ENCODE measurements at places on chromosomes 12 and 14. TPM values are rescaled to one million over a fixed set of nuclear protein-coding genes. Genes with fewer than 3 reads are reported as not detected.
A peak's percentile ranks its signal among the peaks of the same experiment; 100 is the strongest.

KCNC2 gene
- not detected for total RNA-seq

SERPINA5 gene
- under 0.01 TPM for total RNA-seq

MYH6 gene
- total RNA-seq: not detected

GLI1 gene
- total RNA-seq: not detected

G2E3 gene
- total RNA-seq: 9.3 TPM

SERPINA12 gene
- total RNA-seq: not detected

NEMP1 gene
- 3.6 TPM for total RNA-seq

CLEC2A gene
- not detected for total RNA-seq

TSPAN19 gene
- total RNA-seq: under 0.01 TPM

SMCO2 gene
- total RNA-seq: 0.22 TPM

CD27 gene
- not detected for total RNA-seq

DNA sequence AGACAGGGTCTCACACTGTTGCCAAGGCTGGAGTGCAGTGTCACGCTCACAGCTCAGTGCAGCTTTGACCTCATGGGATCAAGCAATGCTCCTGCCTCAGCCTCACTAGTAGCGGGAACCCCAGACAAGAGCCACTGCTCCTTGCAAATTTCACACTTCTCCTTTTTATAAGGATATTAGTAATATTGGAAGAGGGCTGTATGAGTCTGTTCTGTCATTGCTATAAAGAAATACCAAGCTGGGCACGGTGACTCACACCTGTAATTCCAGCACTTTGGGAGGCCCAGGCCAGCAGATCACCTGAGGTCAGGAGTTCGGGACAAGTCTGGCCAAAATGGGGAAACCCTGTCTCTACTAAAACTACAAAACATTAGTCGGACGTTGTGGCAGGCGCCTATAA, 12.9 kb upstream of the ORAI1 start:
- no peak for DNase-seq

GRCh38 chr12:95077341-95077740, 3.9 kb upstream of the NR2C1 start:
- peak; percentile 6 for DNase-seq

- DNase-seq: no peak
These were observed 9.1 kb downstream of the GNG2 start for GRCh38 chr14:51869411-51870100.

DNA sequence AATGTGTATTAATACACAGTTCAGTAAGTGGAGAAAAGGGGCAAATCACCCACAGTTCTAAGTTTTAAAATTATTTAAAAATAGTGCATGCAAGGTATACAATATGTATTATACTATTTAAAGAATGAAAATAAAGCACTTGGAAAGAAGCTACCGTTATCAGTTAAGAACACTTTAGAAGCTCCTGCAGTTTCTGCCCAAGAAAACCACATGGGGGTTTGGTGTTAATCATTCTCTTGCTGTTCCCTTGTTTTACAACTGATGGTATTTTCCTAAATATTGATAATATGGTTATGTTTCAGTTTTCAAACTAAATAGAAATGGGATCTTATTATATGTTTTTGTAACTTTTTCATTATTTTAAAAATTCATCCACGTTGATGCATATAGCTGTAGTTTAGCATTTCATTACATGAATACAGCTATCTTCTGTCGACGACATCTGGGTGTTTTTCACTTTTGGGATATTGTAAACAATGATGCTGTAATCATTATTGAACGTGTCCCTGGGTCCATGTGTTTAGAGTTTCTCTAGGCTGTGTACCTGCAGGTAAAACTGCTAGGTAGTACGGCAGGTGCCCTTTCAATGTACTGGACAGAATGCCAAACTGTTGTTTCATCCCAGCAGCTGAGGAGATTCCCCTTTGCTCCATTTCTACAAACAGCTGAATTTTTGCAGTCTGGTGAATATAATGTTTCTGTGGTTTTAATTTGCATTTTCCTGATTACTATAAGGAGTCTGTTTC, 64.1 kb downstream of the APPL2 start:
- no peak for DNase-seq

GRCh38 chr12:120209851-120210250, 8.9 kb upstream of the RPLP0 start:
- DNase-seq: no peak

DNA sequence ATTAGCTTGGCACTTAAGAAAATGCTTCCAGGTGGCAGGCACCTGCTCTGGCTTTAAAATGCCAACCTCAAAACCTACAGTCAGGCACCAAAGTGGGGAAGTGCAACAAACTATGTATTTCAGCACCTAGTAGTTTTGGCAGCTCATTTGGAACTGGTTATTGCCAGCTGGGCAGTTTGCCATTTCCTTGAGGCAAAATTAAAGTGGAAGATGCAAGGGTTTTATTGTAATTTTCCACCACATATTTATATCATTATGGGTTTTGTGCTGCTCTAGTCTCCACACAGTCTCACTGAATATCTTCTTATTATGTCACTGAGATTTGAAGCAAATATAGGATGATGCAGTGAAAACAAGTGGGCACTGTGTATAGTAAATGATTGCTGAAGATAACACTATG, 117.0 kb downstream of the PRKD1 start:
- peak; percentile 73 for DNase-seq

- no peak for DNase-seq
These were observed 1.8 kb downstream of the CCDC85C start for GRCh38 chr14:99602054-99602787.

DNA sequence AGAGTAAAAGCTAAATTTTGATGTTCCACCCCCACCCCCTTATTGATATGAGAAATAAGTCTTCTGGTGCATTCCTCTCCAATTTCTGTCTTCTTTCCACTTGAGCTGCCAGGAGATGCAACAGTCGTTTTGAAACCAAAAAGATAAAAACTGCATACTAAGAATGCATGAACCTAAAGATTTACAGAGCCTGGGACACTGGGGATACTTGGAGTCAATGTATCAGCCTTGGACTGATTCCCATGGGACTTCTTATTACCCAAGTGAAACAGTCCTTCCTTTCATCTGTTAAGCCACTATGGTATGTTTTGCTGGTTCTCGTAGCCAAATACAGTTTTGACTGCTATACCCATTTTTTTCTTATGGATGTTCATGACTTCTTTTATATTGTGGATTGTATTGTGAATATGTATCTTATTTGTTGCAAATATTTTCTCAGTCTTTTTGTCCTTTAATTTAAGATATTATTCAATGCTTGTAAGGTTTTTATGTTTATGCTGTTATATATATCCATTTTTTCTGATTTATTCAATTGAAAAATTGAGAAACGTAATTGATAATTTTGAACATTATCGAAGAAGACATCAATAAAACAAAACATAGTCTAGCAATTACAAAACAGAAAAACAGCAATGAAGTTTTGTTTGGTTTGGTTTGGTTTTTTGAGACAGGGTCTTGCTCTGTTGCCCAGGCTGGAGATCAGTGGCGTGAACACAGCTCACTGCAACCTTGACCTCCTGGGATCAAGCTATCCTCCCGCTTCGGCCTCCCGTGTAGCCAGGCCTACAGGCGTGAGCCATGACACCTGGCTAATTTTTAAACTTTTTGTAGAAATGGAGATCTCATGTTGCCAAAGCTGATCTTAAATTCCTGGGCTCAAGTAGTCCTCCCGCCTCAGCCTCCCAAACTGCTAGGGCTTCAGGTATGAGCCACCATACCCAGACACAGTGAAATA, 85.4 kb upstream of the ETV6 start:
- DNase-seq: no peak

DNA sequence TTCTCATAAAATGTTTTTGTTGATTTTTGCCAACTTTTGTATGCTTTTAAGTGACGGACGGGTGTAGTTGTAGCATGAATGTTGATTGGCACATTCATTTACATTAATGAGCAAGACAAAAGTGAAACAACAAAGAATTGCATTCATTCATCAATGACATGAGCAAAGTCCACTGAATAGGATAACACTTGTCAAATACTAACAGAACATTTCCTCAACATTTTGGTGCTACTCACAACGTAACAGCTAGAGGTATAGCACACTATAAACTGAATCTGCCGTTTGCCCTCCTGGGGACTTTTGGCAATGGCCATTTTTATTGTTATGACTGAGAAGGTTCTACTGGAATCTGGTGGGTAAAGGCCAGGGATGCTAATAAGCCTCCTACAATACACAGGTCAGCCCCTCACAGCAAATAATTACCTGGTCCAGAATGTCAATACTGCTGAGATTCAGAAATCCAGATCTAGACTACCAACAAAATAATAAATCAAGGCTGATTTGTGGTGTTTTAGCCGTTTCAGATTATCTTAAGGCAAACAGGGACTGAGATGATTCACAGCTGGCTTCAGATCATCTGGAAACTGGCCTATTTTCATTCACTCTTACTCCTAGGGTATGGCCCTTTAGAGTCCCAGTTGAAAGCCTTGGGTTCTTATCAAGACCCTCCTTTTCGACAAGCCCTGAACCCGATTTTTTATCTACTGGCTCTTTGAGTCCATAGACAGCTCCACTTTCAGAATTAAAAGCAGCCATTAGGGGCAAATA, 22.5 kb upstream of the CDKN3 start:
- DNase-seq: no peak

DNA sequence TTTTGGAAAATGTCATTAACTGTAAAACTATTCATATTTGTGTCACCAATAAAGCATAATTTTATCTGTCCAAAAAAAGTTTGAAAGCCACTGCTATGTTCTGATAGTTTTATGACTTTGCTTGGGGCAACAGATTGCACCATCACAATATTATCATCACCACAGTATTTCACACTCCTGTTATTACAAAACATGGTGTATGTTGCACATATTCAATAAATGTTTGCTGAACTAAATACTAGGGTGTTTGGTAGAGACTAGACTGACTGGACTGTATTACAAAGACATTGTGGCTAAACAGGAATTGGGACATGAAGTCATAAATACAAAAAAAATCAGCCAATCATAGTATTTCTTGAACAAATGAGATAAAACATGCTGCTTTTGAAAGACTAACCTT, 55.1 kb downstream of the PAWR start:
- no peak for DNase-seq

DNA sequence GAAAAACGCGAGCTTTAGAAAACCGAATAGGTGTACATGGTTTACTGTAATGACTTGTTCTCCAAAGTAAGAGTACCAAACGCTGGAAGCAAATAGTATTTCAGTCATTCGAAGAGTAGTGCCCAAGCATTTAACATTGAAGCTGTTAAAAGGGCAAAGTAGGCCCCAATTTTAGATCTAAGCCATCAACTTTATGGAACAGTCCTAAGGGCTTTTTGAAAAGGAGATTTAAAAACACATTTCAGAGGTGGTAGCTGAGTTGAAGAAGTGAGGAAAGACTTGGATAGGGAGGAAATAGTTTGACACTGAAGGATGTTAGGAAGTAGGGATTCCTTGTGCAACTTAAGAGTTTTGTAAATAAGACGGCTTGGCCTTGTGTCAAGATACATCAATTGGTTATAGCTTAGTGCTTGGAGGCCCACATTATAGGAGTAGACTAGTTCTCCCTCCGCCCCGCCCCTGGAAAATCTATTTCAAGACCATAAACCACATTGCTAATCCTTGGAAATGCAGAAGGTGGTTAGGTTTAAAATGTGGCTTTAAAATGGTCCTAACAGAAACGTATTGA, 783 bp upstream of the TUBA1B start:
- no peak for DNase-seq

- no peak for DNase-seq
These were observed 4.5 kb downstream of the DPF3 start for GRCh38 chr14:72889366-72889765.

DNA sequence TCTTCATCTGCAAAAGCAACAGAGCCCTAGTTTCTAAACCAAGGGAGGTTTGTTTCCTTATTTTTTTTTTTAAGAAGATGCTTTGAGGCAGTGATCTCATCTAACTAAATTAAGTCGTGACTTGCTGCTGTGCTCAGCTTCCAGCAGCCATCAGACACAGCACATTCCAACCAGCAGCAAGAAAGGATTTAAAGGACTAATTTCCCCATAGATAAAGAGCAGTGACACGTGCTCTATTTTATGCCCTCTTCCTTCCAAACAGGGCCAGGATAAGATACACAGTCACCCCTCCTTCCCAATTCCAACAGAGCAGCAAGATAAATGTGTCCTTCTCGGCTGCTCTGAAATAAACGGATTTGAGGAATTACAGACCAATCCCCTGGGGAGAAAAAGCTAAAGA, 81.7 kb downstream of the PRKAB1 start:
- no peak for DNase-seq

- DNase-seq: peak; percentile 57
These were observed 165.1 kb downstream of the MON2 start for GRCh38 chr12:62631471-62632410.

DNA sequence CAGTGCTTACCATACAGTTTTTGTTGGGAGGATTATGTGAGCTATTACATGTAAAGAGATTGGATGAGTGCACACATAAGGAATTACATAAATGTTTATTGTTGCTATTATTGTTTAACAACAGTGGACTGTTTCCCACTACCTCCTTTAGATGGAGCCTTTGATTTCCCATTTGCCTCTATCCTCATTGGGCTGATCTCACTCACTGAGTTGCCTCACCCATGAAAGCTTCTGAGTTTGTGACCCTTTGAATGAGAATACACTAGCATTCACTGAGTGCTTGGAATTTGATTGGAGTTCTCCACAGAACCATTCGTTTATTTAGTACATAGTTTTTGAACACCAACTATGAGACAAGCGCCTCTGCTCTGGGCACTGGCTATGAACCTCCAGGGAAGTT, 121.0 kb downstream of the HELB start:
- no peak for DNase-seq

DNA sequence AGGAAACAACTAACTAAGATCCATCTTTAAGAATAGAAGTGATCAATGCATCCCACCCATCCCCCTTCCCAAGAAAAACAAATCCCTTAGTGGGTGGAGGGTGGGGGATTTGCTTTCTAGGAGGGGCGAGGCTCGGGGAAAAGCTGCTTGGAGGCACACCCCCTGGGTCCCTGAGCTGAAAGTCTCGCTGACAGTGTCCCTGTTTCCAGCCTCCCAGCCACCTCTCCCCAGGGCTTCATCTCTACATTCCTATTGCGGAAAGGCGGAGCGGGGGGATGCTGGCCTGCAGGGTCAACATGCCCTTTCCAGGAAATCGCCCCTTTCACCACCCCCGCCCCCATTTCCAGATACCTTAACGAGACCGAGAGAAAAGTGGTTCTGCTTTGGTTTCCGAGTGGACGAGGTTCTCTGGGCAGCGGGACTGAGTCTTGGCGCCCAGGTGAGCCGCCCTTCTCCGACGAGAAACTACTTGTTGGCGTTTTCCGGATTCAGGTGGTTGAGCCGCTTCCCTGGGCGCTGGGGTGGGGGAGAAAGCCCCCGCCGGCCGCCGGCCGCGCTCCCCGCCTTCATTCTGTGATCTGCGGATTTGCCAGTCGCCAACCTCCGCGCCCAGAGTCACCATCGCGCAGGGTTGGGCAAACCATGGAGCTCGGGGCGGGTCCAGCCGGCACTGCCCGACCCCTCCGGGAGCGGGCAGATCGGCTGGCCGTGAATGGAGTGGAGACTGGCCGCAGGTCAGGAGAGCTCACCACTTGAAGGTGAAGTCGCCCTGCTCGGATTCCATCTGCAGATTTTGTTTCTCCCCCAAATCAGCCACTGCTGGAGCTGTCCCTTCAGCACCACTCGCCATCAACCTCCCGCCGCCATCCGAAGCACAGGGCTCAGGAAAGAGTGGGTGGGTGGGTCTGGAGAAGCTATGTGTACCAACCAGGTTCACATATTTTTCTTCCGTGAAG, 505 bp downstream of the KCNC2 start:
- peak; percentile 12 for DNase-seq

Measured in lung microvascular endothelial cell (primary cell).